ENCODE measurements at places on chromosomes 13 and 19.

GRCh38 chr13:66837246-66837645 is 392.9 kb downstream of the PCDH9 start:
- no peak for DNase-seq

DNA sequence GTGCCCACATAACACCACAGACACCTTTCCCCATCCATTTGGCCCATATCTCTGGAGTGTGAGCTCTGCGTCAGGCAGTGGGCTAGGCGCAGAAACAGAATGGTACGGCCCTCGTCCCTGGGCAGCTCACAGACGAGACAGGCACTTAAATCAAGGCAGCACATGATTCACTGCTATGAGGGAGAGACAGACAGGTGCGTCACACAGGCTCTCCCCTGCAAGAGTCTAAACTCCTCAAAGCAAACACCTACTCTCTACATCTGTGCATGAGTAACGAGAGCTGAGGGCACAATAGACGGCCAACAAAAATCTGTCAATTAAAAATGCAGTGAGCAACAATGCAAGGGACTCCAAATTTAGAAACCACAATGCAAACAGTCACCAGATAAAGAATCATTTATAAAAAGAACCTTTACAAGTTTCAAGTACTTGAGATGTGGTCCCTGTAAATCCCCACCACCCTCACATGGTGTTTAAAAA is 348.9 kb downstream of the UQCRFS1 start:
- DNase-seq = no peak

- DNase-seq = no peak
Measured at GRCh38 chr19:5804516-5805461, at the start of gene NRTN. NRTN (plus strand) TSS chr19:5805067; CDS start chr19:5824166, 19,099 bp downstream.

- no peak for DNase-seq
Measured at GRCh38 chr19:5336195-5336965, 4.2 kb downstream of the PTPRS start.

- DNase-seq = no peak
Measured at GRCh38 chr13:59261928-59262488, 901.7 kb downstream of the DIAPH3 start.

DNA sequence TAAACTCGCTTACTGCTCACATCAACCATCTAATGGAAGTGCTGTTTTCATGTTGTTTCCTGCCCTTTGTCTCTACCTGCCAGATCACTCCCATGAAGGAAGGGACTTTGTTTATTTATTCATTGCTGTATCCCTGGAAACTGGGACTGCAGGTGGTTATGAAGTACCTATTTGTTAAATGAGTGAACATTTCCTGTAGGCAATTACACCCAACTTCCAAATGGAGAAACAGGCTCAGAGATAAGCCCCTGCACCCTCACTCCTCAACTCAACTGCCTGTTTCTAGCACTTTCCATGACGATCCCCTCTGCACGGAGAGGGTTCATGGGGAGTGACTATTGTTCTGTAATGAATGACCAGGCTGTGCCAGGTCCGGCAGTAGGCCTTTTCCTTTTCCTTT is 1.9 kb upstream of the SELENOW start:
- DNase-seq = peak; percentile 97

DNA sequence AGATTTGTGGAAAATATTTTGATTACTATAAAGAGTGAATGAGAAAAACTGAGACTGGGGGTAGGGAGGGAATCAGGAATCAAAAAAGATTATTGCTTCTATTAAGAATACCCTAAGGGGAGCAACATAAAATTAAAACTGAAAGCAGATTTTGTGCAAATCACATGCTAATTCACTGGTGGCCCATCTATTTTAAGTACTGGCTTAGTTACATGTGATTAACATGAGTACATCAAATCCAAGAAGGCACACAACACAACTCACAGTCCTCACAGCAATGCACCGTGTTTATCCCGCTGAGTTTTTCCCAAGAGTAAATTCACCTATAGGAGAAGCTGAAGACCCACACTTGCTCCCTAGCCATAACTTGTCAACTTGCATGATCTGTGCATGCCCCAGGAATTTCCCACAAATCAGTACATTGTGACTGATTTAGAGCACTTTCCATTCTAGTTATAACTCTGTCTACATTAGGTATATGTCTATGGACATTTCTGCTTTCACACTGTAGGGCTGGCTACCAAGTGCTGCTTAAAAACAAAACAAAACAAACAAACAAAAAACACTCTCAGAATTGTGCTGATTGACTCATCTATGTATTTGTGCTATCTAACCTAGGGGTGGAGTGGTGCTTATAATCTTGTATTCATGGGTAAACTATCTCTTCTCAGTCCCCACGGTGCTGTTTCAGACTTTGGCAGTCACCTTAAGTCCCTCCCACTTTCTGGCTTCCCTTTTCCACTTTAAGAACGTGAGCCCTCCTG is 24.3 kb downstream of the AMER2 start:
- DNase-seq = no peak

- no peak for DNase-seq
Measured at GRCh38 chr13:89221557-89222158, 1550.5 kb downstream of the SLITRK5 start.

DNA sequence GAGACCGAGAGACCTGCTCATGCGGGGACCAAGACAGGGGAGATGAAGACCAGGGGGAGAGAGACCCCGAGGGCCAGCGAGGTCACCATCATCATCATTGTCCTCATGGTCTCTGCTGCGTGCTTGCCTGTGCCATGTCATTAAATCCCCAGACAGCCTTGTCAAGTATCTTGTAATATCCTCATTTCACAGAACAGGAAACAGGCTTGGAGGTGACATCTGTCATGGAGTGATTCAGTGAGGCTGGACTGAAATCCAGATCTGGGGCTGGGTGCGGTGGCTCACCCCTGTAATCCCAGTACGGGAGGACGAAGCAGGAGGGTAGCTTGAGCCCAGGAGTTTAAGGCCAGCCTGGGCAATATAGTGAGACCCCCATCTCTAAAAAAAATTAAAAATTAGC is 5.9 kb upstream of the NANOS2 start:
- DNase-seq = no peak

- DNase-seq = no peak
Measured at GRCh38 chr13:23799945-23800344, 89.3 kb downstream of the MIPEP start.

DNA sequence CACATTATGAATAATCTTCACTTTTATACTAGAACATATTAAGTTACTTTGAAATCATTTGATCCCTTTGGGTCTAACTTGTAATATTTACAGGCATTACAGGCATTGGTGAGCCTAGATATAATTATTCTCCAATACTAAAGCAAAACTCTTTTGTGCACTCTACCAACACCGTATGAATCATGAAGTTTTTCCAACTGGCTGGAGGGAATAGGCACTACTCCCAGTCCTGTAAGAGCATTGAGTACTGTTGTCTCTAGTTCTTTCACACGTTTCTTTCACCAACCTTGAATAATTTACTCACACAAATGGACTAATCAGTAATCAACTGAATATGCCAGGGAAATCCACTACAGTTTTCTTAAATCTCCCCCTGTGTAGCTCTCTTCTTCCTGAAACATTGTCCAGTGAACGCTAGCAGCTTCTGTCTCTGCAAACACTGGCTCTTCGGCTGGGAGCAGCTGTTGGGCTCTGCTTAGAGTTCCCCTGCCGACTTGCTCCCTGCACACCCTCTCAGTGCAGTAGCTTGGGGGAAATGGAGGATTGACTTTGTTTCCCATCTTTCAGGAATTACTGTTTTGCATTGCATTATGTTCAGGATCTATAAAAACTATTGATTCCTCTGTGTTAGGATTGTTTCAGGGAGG is 476.7 kb downstream of the RFC3 start:
- DNase-seq = no peak

DNA sequence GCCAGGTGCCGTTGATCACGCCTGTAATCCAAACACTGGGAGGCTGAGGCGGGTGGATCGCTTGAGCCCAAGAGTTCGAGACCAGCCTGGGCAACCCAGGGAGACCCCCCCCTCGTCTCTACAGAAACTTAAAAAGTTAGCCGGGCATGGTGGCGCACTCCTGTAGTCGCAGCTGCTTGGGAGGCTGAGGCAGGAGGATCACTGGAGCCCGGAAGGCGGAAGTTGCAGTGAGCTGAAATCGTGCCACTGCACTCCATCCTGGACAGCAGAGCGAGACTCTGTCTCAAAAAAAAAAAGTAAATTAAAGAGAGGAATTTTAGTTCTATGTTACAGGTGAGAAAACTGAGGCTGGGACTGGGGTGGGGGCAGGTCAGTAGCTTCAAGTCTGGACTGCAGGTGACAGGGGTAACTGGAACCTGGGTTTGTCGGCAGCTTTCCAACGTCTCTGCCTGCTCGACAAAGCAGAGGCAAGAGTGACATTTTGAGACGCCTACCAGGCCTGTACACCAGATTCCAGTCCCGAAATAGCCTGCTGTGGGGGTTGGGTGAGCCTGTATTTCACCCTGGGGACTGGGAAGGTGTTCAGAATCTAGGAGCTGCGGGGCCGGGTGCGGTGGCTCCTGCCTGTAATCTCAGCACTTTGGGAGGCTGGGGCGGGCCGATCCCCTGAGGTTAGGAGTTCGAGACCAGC is 1.2 kb downstream of the SELENOW start:
- no peak for DNase-seq

DNA sequence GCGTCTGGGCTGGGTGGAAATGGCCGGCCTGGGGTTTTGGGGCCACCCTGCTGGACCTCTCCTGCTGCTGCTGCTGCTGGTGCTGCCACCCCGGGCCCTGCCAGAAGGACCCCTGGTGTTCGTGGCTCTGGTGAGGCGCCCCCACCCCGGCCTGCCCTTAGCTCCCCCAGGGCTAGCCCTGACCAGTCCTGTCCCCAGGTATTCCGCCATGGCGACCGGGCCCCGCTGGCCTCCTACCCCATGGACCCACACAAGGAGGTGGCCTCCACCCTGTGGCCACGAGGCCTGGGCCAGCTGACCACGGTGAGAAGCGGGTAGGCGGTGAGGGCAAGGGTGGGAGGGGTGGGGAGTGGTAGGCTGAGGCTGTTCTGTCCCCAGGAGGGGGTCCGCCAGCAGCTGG is at the start of gene ACP4:
Gene ACP4 (plus strand): TSS at position 20 of the 400 bp plus-strand sequence. CDS start 0 bp downstream, at position 20.
- DNase-seq = no peak

- DNase-seq = peak; percentile 18
Measured at GRCh38 chr13:38141792-38142191, 207.9 kb upstream of the UFM1 start.

- DNase-seq = no peak
Measured at GRCh38 chr19:2240881-2241760, 4.5 kb downstream of the SF3A2 start.

GRCh38 chr13:80313668-80314256 is 27.2 kb downstream of the SPRY2 start:
- DNase-seq = no peak

- DNase-seq = no peak
Measured at GRCh38 chr19:20662421-20663105, 1.2 kb upstream of the ZNF626 start.

DNA sequence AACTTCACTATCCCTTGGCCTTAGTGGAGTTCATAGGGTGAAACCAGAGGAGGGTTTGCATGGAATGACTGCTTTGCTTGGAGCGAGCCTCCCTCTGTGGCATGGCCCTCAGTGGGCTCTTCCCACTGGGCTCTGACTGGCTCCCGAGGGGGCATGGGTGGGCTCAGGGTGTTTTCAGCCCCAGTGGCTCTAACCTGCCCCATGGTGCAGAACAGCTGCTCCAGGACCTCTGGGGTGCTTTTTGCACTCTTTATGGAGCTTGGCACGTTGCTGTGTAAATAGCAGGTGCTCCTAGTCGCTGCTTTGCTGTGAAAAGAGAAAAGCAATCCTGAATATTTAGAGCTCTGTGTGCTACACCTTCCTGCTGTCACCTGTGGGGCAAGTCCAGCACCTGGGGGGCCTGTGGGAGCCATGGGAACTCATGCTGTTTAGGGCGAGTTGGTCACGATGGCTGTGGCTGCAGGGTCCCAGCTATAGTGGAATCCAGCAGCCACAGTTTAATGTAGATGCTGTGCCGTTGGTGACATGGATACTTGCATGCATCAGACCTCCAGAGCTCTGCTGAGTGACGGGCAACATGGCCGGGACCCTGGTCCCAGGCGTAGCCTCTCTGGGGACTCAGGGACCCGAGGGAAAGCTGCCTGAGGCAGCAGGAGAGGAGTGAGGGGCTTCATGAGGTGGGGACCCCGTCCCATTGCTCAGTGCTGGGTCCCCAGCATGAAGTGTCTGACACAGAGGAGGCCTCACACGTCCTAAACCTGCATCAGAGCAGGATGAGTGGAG is 14.3 kb upstream of the MCF2L start:
- DNase-seq = no peak

GRCh38 chr13:110506396-110506795 is 55.1 kb downstream of the RAB20 start:
- no peak for DNase-seq

- DNase-seq = no peak
Measured at GRCh38 chr13:96032717-96033116, 20.5 kb downstream of the UGGT2 start.

- no peak for DNase-seq
Measured at GRCh38 chr19:42132851-42133528, 744 bp upstream of the POU2F2 start.

DNA sequence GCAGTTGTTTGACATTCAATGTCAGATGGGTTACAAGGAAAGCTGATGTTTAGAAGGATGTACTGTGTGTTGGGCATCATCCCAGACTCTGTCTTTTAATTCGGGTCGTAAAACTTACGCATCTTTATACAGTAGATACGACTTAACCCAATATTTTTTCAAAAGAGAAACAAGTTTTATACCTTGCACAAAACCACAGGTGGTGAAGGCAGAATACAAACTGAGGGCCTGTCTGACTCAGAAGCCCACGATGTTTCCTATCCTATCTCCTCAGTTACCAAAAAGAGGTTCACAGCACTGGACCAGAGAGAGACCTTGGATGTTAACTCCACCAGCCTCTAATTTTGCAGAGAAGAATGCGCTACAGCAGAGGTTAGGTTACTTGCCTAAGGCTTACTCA is 477.0 kb downstream of the FOXO1 start:
- no peak for DNase-seq

- no peak for DNase-seq
Measured at GRCh38 chr13:113621046-113621445, 36.5 kb downstream of the TFDP1 start.

- no peak for DNase-seq
Measured at GRCh38 chr13:55653497-55653896, 1487.2 kb upstream of the PRR20A start.

DNA sequence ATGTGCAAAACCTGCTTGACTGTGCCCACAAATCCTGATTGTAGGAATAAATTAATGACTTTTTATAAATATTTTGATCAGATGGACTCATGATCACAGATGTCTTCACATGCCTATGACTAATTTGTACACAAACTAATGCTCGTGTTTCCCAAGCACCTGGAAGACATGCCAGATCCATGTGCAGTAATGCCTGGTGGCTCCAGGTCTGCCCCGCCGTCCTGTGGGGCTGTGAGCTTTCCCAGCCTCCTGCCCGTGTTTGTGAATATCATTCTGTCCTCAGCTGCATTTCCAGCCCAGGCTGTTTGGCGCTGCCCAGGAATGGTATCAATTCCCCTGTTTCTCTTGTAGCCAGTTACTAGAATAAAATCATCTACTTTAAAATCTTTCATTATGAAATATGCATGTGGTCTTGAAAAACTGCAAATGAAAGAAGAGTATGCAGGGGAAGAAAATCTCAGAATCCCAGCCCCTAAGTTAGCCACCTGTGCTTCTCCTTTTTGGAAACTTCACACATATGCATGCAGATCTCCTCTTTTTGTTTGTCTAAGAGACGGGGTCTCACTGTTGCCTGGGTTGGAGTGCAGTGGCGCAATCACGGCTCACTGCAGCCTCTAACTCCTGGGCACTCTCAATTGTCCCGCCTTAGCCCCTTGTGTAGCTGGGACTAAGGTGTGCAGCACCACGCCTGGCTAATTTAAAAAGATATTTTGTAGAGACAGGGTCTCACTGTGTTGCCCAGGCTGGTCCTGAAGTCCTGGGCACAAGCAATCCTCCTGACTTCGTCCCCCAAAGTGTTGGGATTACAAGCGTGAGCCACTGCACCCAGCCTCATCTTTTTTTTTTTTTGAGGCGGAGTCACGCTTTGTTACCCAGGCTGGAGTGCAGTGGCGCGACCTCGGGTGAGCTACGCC is 6.2 kb downstream of the RPL28 start:
- no peak for DNase-seq

Data from epithelial cell of prostate (primary cell).